ENCODE measurements at places on chromosomes 13 and 19.

- DNase-seq = no peak
Observed at GRCh38 chr19:11587975-11588631, 9.2 kb upstream of the ZNF627 start.

GRCh38 chr13:51894239-51894638 is 32.5 kb downstream of the CCDC70 start:
- no peak for DNase-seq

GRCh38 chr19:10353793-10354391 is 14.5 kb upstream of the ICAM3 start:
- no peak for DNase-seq

DNA sequence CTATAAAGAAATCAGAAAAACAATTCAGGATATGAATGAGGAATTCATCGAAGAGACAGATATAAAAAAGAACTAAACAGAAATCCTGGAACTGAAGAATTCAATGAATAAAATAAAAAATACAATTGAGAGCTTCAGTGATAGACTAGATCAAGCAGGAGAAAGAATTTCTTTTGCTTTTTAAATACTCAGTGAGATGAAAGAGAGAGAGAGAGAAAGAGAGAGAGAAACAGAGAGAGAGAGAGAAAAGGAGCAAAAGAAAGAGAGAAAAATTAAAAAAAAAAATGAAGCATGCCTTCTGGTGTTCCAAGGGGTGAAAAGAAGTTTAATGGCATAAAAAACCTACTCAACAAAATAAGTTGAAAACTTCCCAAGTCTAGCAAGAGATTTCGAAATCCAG is 22.0 kb upstream of the SLC7A9 start:
- no peak for DNase-seq

- no peak for DNase-seq
Observed at GRCh38 chr13:100234524-100235136, 145.7 kb downstream of the PCCA start.

DNA sequence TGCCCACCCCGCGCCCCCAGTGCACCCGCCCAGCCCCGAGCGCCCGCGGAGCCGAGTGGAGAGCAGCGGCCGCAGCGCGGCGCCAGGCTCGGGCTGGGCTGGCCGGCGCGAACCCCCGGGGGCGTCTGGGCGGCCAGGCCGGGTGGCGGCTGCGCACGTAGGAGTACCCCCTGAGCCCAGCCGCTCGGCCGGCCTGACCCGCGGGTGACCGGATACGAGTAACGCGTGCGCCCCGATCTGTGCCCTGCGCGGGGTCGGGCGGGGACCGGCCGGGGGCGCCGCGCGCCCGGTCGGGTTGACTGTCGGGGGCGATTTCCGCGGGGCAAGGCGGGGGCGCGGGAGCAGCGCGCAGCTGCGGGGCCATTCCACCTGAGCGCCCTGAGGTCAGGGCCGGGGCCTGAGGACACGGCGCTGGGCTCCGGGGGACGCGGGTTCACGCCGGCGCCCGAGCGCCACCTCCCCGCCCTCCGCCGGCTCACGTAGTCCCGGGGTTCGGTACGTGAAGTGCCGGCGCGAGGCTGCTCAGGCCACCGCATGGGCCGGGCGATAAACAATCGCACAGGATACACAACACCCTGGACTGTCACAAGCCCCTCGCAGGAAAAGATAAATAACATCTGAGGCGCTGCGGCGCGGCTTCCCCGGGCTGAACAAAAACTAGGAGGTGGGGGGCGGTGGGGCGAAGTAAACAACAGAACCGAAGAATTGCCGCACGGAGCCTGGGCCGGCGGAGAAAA is 37.6 kb upstream of the FLT1 start:
- DNase-seq = no peak

- DNase-seq = no peak
Observed at GRCh38 chr13:62563251-62563650, 1147.6 kb upstream of the PCDH20 start.

DNA sequence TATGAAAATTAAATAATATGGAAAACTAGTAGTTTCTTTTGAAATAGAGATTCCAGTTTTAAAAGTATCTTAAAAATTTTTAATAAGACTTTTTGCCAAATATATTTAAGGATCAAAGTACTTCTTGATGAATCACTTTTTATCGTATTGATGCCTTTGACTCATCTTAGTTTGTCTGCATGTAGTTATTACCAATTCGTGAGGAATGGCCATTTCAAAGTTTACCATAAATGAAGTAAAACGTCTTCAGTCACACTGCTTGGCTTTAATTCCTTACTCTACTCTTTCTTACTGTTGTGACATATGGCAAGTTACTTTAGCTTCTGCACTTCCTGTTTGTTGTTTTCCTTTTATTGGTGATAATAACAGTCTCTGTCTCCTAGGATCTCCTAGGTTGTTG is 38.3 kb downstream of the NDFIP2 start:
- DNase-seq = no peak

- no peak for DNase-seq
Observed at GRCh38 chr13:80339563-80339911, 1.4 kb downstream of the SPRY2 start.

DNA sequence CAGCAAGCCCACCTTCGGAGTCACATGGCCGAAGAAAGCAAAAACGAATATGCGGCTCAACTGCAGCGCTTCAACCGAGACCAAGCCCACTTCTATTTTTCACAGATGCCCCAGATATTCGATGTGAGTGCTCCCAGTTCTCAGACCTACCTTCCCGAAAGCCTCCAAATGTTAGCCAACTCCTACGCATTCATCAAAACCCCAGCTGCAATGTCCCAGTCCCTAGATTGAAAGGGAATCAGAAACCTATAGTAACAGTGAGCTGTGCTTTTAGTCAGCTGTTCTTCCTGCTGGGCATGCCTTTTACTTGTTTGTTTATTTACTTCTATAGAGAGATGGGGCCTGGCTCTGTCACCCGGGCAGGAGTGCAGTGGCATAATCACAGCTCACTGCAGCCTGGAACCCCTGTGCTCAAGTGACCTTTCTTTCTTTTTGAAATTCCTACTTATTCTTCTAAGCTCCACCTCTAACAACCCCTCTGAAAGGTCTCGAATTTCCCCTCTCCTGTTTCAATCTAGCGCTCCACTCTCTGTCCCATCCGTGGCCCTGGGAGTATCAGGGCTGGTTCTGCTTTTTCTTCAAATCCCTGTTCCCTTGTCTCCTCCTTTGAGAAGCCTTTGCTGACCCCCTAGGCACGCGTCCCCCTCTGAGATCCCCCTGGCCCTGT is 4.4 kb downstream of the TRIP10 start:
- DNase-seq = no peak

- DNase-seq = no peak
Observed at GRCh38 chr19:29805031-29805965, 6.5 kb upstream of the CCNE1 start.

DNA sequence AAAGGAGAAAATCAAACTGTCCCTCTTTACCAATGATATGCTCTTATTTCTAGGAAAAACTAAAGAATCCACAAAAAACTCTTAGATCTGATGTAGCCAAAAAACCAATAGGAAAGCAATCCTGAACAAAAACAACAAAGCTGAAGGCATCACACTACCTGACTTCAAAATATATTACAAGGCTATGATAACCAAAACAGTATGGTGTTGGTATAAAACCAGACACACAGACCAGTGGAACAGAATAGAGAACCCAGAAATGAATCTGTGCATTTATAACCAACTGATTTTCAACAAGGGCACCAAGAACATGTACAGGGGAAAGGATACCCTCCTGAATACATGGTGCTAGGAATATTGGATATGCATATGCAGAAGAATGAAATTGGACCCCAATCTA is 9.7 kb upstream of the ZNF546 start:
- DNase-seq = no peak

DNA sequence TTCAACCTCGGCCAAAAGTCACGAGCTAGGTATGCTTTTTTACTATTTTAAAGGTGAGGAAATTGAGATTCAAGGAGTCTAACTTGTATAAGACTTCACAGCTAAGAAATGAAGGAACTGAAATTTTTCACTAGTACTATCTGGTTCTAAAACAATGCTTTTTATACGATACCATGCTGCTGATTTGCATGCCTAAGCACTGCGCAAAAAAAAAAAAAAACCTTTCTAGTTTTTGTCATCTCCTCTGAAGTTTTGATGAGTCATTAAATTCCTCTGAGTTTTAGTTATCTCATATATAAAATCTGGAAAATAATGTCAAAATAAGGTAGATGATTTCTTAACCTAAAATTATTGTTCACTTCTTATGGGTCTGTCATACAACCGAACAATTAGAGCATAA is 28.0 kb upstream of the UFM1 start:
- no peak for DNase-seq

- no peak for DNase-seq
Observed at GRCh38 chr19:55173186-55173713, 6.8 kb upstream of the DNAAF3 start.

DNA sequence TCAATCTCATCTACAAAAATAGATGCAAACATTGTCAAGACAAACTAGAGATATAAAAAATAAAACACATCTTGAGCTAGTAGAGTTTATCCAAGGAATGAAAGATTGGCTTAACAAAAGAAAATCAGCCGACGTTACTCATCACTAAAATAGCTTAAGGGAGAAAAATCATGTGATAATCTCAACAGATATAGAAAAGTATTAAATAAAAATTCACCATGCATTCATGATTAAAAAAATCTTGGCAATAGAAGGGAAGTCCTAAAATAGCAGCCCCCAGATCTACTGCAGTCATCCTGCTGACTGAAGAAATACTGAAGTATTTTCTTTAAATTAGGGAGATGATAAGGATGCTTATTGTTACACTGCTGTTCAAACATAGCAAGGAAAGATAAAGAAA is 12.6 kb upstream of the DCLK1 start:
- DNase-seq = no peak

DNA sequence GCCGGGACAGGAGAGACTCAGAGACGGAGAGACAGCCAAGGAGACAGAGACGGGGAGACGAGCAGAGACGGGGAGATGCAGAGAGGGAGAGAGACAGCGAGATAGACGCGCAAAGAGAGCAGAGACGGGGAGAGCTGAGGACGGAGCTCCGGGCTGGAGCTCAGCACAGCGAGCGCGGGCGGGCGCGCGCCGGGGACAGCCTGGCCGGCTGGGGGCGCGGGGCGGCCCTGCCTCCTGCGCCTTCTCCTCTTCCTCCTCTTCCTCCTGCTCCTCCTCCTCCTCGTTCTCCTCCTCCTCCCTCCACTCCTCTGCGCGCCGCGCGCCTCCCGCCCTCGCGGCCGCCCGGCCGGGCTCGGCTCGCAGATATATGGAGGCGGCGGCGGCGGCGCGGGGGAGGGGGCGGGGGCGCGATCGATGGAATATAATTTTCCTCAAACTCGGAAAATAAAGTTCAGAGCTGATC is at the start of gene ERFL:
ERFL (minus strand) TSS at position 229 of the 463 bp plus-strand sequence. CDS start 15,530 bp downstream, outside the sequence.
- DNase-seq = no peak

DNA sequence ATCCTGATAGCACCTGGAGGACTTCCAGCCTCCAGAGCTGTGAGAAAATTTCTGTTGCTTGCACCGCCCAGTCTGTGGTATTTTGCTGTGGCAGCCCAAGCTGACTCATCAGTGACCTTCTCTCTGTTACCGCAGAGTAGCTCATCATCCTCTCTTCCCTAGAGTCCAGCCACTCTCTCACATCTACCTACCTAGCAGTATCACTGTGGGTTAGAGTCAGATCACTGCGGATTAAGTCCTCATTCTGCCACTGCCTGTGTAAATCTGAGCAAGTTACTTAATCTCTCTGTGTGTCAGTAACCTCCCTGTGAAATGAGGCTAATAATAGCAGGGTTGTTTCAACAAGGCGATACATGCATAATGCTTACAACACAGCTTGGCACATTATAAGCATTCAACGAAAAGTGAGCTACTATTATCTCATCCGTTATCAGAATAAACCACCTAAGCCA is 40.3 kb upstream of the USPL1 start:
- DNase-seq = peak; percentile 63

DNA sequence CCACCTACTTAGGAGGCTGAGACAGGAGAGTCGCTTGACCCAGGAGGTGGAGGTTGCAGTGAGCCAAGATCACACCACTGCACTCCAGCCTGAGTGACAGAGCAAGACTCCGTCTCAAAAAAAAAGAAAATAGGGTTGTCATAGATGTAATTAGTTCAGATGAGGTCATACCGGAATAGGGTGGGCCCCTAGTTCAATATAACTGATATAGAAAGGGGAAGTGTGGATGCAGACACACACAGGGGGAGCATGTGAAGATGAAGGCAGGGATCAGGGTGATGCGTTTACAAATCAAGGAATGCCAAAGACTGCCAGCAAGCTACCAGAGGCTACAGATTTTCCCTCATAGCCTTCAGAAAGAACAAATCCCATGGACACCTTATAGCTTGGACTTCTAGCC is 24.3 kb upstream of the EEF1AKMT1 start:
- DNase-seq = no peak

GRCh38 chr13:22883262-22883840 is 297.4 kb upstream of the SGCG start:
- DNase-seq = no peak

GRCh38 chr13:36915106-36915505 is 4.9 kb downstream of the SMAD9 start:
- no peak for DNase-seq

GRCh38 chr19:49403404-49404187 is 15.5 kb downstream of the KASH5 start:
- no peak for DNase-seq

GRCh38 chr13:20198781-20199180 is 6.0 kb upstream of the GJB2 start:
- no peak for DNase-seq

- DNase-seq = no peak
Observed at GRCh38 chr19:51368366-51369282, at the start of gene CLDND2. TSS of gene CLDND2 (minus strand) at chr19:51369003. CDS start at chr19:51368577, 426 bp downstream.

DNA sequence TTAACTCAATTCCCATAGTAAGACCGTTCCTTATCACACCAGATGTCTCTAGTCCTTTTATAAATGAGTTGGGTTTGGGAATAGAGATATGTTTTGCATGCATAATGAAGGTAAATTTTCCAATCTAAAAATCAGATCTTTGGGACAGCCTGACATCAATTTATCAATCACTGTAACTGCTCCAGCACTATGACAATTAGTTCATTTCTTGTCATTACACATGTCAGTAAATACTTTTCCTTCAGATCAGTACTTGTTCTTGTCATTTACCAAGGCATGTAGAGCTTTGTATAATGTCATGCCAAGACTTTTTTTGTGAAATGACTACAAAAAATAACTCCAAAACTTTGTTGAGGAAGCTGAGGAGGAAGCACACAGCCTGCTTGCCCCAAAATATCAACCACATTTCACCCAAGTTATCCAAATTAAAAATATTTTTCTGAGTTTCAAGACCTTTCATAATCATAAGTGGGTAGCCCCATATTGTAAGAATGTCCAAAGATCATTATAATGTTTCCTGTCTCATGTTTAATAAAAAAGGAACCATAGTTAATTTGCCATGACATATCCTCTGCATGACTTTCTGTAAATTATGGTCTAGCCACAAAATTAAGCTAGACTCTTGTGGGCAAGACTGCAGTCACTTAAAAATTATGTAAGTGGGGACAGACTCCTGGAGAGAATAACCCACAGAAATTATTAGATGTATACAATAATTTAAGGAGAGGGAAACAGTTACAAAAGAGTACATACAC is 586.8 kb downstream of the TBC1D4 start:
- DNase-seq = no peak

GRCh38 chr13:67048084-67048820 is 181.9 kb downstream of the PCDH9 start:
- DNase-seq = no peak
